ENCODE measurements at places on chromosomes 11 and 22. TPM values are rescaled to one million over a fixed set of nuclear protein-coding genes. Genes with fewer than 3 reads are reported as not detected.

DNA sequence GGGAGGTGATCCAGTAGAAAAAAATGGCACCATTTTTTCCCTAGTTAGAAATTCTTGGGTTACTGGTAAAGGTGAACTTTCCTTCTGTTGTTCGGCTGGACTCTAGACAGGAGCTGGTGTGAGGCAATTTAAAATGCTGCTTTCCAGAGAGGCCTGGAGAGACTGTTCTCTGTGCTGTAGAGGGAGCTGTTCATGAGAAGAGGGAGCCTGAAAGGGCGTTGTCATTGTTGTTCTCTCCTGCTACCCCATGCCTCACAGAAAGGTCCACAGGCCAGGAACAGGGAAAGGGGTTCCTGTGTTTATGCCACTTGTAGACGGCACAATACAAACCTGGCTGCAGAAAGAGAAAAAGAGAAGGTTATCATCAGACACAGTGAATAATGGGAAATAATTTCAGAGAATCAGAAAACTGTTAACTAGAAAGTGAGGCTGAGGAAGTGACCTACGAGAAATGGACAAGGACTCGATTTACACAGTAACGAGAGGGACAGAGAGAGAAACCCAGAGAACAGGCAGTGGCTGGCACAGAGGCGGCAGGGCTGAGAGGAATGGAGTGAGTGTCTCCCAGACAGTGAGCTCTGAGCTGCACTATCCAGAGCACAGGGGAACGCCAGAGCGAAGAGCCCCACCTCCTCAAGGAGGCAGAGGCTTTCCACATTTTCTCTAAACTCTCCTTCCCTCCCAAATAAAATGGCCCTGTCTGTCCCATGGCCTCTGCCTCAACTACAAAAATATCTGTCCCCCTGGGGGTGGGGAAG is 109.2 kb downstream of the RRM1 start:
- no peak for DNase-seq

DNA sequence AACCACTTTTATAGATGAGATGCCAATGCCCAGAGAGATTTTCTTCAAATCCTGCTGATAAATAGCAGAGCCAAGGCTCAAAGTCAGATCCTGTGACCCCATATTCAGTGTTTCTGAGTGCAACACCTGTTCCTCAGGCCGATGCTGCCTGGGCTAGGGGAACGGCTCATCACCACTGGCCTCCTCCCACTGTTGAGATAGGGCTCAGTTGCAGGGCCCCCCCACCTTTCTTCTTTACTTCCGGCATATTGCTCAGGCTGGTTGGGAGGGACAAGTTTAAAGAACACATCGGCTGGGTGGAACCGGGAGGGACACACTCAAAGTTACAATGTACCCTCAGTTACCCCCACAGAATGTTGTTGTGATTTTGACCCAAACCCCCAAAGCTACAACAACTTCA is 88.3 kb upstream of the CRTAM start:
- no peak for DNase-seq

Gene STX3
- 27.6 TPM for total RNA-seq

Gene CDKN1C
- 14.3 TPM for total RNA-seq

Gene CCDC116
- not detected for total RNA-seq

Measured in suprapubic skin (tissue), 4 donors.